ENCODE measurements at places on chromosomes 5 and 9.

GRCh38 chr5:138743484-138743883 lies 9.7 kb upstream of the CTNNA1 start:
- DNase-seq = no peak

DNA sequence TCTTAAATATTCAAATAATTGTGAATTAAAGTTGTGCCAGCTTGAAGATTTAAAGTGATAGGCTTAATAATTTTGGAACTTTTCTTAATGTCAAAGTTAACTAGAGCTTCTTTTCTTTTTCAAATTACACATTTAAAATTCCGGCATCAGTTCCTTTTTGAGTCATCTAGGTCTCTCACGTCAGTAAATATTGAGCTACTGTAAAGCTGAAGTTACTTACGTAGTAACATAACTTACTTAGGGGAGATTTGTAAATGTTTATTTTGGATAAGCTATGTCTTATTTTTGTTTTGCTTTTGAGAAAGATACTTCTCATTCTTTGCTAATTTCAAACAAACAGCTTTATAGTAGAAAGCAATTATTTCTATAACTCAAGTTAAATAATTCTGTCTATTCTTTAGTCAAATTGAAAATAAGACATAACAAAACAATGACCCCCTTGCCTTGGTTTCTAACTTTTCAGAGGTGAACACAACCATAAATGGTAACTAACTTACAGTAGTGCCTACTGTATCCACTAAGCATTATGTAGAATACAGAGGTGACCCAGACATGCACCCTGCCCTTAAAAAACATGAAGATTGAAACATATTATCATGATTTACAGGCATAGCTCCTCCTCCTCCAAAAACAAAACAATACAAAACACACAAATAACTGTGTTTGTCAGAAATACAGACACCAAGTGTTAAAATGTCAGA lies 29.8 kb downstream of the CD274 start:
- no peak for DNase-seq

DNA sequence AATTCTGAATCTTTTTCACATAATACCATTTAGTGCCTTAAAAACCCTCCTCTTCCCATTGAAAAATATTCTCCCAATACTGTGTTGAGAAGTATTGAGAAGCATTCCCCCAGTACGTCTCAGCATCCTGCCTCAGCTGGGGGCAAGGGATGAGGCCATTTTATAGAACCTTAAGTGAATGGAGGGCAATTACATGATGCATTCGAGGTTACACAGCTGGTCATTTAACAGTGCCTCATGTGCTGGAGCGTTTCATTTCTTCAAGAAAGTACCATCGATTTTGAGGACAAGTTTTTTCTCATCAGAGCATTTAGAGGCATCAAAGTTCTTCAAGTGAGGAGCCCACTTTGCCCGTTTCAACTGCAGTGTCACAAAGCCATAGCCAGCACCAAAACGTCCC lies 135.6 kb downstream of the DOCK2 start:
- no peak for DNase-seq

DNA sequence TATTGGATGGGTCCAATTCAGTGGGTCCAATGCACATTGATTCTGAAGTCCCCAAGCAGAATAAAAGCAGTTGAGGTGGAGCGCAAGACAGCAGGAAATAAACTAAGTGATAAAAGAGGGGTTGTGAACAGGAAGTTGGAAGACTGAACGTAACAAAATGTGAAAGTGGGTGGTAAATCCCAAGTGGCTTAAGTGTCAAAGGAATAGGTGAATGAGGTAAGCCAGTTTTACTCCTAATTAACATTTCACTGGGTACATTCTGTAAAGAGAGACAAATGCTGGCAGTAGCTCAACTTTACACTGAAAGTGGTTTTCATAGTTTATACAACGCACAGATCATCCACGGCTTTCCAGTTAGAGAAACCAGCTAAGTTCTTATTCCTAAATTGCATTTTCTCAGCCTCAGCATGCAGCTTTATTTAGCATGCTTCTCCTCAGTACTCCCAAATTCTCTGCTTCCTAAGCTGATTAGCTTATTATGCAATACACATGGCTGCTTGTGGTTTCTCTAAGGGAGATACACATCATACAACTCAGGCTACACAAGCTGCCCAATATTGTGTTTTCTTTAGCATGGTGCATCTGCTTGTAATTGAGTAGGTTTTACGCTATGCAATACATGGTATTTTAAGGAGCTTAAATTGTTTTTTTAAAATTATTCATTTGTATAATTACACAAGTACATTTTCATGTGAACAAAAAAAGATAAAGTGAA lies 34.2 kb upstream of the HSD17B4 start:
- peak; percentile 39 for DNase-seq

GRCh38 chr5:72231991-72232703 lies 87.9 kb downstream of the MRPS27 start:
- DNase-seq = no peak

DNA sequence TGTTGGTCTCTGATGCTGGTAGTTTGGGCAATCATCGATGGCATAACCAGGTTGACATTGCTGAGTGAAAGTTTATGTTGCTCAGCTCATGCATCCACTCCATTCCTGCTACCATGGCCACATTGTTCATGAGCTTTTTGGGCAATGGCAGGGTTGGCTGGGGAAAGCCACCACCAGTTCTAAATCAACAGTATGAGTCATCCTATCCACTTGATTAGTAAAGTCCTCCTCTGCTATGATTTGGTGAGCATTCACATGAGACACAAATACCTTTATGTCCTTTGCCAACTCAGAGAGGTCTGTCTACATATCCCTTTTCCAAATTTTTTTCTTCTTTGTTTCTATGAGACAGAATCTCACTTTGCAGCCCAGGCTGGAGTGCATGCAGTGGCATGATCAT lies 129.7 kb upstream of the FBN2 start:
- peak; percentile 20 for DNase-seq

DNA sequence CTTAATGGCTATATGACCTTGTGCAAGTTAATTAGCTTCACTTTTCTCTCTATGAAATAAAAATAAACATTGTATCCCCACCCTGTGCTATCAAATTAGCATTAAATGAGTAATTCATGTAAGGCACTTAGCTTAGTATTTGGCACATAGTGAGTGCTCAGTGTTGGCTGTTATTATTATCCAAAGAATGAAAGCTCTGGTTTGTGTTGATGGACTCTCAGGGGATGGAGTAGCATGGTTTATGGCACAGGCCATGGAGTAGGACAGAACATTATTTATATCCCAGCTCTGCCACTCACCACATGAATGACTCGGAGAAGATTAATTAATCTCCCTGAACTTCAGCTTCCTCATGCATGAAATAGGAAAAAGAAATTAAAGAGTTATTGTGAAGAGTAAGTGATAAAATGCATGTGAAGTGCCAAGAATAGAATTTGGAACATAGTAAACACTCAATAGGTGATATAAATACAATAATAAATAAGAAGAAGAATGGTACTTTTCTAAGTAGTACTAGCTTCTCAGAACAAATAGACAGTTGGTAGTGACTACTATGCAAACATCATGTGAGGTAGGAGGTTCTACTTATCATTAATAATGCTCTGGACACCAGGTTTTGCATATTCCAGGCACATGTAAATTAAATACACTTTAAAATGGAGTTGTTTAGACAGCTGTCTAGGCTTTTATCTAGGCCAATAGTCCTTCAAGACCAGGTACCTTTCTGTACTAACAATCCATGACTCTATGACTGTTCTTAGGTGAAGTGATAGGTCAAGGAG lies 146.4 kb downstream of the GRIA1 start:
- no peak for DNase-seq

GRCh38 chr5:97074859-97075489 lies 67.4 kb downstream of the LIX1 start:
- no peak for DNase-seq

- peak; percentile 53 for DNase-seq
These were observed 46.3 kb downstream of the AP3S1 start for GRCh38 chr5:115888027-115888426.

- no peak for DNase-seq
These were observed 8.6 kb downstream of the TMEM252 start for GRCh38 chr9:68532131-68532530.

DNA sequence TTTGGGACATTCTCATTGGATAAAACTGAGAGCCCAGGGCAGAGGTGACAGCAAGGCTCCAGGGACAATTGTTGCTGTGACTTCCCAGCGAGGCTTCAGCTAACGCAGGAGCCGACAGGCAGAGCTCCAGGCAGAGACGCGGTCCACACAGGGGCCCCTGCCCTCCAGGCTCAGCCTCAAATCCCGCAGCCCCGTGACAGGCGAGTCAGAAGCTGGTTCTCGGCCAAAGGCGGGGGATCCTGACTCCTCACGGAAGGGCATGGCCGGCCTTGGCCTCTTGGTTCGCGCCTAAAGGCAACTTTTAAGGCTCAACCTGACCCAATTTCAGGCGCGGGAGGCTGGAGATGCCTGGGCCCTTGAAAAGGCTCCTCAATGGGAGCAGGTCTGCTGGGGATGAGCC lies 21.3 kb downstream of the SLC12A7 start:
- no peak for DNase-seq

GRCh38 chr5:9761706-9762105 lies 131.6 kb upstream of the TAS2R1 start:
- DNase-seq = no peak

DNA sequence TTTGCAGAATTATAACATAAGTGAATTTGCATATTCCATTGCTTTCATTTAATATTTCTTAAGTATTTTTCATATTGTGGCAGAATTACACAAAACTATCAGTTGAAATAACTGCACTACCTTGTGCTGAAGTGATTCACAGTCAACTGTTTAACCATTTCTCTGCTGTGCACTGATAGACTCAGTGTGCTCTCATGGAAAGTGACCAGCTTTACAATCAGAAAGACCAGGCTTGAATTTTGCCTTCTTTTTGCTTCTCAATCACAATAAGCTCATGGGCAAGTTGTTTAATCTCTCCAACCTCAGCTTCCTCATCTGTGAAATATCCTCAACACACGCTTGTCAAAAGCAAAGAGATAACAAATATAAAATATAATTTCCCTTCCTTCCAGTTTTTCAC lies 18.3 kb downstream of the CDK5RAP2 start:
- no peak for DNase-seq

- DNase-seq = no peak
These were observed 45.4 kb downstream of the PCSK1 start for GRCh38 chr5:96387616-96388015.

GRCh38 chr5:139561655-139562451 lies 714 bp downstream of the UBE2D2 start:
- peak; percentile 32 for DNase-seq

- DNase-seq = no peak
These were observed 78.0 kb downstream of the HMHB1 start for GRCh38 chr5:143889986-143890385.

DNA sequence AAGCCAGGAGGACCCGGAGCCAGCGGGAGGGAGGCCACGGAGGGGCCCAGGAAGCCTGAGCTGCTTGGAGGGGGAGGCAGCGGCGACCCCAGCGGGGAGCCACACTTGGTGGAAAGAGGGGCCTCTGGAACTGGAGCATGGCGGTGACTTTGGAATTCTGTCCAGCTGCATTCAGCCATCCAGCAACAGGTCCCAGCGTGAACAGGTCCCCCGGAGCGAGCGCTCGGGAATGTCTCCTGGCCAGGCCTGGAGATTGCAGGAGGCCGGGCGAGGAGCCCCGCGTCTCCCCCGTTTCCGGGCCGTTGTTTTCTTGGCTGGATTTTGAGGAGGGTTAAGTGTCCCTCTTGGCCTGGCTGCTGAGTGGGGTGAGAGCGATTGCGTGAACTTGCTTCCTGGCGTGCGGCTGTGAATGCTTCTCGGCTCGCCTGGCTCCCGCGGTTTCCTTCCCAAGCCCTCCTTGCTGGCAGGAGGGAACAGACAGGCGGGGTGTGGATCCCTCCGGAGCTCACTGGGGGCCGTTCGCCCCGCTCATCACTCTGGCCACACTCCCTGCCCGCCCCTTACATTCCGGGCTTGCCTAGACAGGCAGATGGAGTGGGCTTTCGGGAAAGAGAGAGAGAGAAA lies 125.3 kb upstream of the IRX4 start:
- no peak for DNase-seq

- no peak for DNase-seq
These were observed 24.0 kb downstream of the RANBP17 start for GRCh38 chr5:170885809-170886208.

Data from HCEC 1CT (cell line).